ENCODE measurements at places on chromosomes 5 and 9. TPM values are rescaled to one million over a fixed set of nuclear protein-coding genes. Genes with fewer than 3 reads are reported as not detected.

- DNase-seq, result no peak
- H3K4me3 ChIP-seq, result no peak overlapping the region
- H3K27me3 ChIP-seq, result no peaks in the 10 kb centered on the region
- H3K27ac ChIP-seq, result no peak overlapping the region
- peaks cover 21% of the 10 kb centered on the region for H3K4me1 ChIP-seq
- H3K36me3 ChIP-seq, result no peaks in the 10 kb centered on the region
Observed at GRCh38 chr5:142222225-142222865, 102.5 kb downstream of the SPRY4 start.

DNA sequence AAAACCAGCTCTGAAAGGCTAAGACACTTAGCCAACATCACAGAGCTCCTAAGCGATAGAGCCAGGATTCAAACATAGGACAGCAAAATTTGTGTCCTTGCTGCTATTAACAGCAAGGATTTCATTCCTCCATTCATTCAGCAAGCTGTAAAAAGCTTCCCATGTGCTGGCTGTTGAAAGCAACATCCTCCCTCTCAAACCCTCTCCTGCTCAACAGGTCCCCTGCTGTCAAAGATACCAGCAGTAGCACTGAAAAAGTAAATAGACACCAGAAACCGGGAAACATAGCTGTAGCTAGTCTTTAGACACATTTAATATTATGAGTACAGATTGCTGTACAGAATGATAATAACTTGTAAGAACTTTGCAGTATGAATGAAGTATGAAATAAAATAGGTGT, 52.6 kb upstream of the ADAMTSL1 start:
- H3K4me3 ChIP-seq, result no peak overlapping the region
- DNase-seq, result no peak

- no peak overlapping the region for H3K4me3 ChIP-seq
- H3K36me3 ChIP-seq, result peaks cover 47% of the 10 kb centered on the region
- peaks cover 4% of the 10 kb centered on the region for H3K27me3 ChIP-seq
- H3K4me1 ChIP-seq, result peaks cover 3% of the 10 kb centered on the region
Observed at GRCh38 chr9:121326130-121326838, 43.8 kb downstream of the STOM start.

- peaks cover 11% of the 10 kb centered on the region for H3K4me1 ChIP-seq
- H3K27ac ChIP-seq, result no peak overlapping the region
- no peak overlapping the region for H3K4me3 ChIP-seq
- peak; percentile 76 for DNase-seq
- peaks cover 4% of the 10 kb centered on the region for H3K27me3 ChIP-seq
- H3K36me3 ChIP-seq, result peaks cover 8% of the 10 kb centered on the region
Observed at GRCh38 chr5:149834246-149834855, 104.2 kb downstream of the PPARGC1B start.

GRCh38 chr5:152462021-152462721, 57.1 kb upstream of the NMUR2 start:
- no peaks in the 10 kb centered on the region for H3K27me3 ChIP-seq
- H3K4me1 ChIP-seq, result no peaks in the 10 kb centered on the region
- H3K36me3 ChIP-seq, result no peaks in the 10 kb centered on the region
- H3K4me3 ChIP-seq, result no peak overlapping the region

DNA sequence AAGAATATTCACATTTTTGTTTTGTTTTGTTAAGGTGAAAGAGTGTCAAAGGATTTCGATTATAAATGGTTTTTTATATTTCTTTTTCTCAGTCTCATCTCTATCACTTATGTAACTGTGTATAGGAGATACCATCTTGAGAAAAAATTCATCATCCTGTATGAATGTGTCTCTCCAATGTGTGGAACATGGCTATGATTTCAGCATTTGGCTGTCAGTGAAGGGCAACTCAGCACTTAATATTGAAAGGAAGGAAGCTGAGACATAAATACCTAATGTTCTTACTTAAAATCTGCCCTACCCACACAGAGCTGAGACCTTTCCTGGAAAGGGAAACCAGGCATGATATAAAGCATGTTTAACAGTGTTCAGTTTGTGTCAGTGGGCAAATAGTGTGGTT, 474.2 kb upstream of the RIOK2 start:
- H3K4me1 ChIP-seq, result no peaks in the 10 kb centered on the region
- no peak overlapping the region for H3K27ac ChIP-seq
- no peak for DNase-seq
- no peaks in the 10 kb centered on the region for H3K27me3 ChIP-seq
- no peaks in the 10 kb centered on the region for H3K36me3 ChIP-seq

DNA sequence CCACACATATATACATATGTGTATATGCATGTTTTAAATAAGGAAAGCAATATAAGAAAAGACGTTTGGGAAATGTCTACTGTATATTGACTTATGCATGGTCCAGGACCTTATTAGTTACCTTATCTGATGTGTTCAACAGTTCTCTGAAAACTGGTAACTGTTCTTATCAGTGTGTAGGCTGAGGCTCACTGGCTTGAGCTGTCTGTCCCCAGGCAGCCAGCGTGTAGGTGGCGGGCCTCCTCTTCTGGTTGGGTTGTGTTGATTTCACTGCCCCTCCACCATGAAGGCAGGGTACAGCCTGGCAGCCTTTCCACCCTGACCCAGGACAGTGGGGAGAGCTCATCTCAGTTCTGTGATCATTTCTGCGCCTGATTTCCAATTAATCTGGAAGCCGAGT, 38.7 kb upstream of the SEMA4D start:
- no peak for DNase-seq
- H3K27me3 ChIP-seq, result peaks cover 4% of the 10 kb centered on the region
- no peaks in the 10 kb centered on the region for H3K36me3 ChIP-seq
- peaks cover 6% of the 10 kb centered on the region for H3K4me1 ChIP-seq
- H3K4me3 ChIP-seq, result no peak overlapping the region
- no peak overlapping the region for H3K27ac ChIP-seq

GRCh38 chr9:5608298-5609225, 20.3 kb upstream of the RIC1 start:
- no peaks in the 10 kb centered on the region for H3K36me3 ChIP-seq
- no peak for DNase-seq
- no peaks in the 10 kb centered on the region for H3K27me3 ChIP-seq
- no peak overlapping the region for H3K4me3 ChIP-seq

GRCh38 chr9:10946676-10947410, 334.0 kb upstream of the PTPRD start:
- H3K27me3 ChIP-seq, result no peaks in the 10 kb centered on the region
- H3K4me3 ChIP-seq, result no peak overlapping the region
- no peak overlapping the region for H3K27ac ChIP-seq
- no peak for DNase-seq
- H3K36me3 ChIP-seq, result no peaks in the 10 kb centered on the region

DNA sequence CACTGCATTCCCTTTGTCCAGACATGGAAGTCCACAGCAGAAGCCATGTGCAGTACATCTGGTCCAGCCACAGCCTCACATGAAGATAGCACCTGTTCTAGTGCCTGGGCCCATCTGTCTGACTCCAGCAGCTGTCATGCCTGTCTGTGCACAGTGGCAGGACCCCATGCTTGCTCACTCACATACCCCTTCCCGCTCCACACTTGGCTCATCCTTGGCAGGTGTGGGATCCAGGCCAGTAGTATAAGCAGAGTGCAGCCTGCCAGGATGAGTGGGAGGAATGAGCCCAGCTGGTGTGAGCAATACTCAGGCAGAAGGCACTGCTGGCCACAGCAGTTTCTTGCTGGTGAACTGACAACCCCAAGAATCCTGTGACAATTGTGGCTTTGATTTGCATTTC, 168.0 kb downstream of the PRDM9 start:
- H3K4me3 ChIP-seq, result no peak overlapping the region
- no peak for DNase-seq
- H3K36me3 ChIP-seq, result no peaks in the 10 kb centered on the region
- no peak overlapping the region for H3K27ac ChIP-seq
- no peaks in the 10 kb centered on the region for H3K27me3 ChIP-seq

GRCh38 chr5:73132759-73133158, 12.4 kb downstream of the TMEM171 start:
- DNase-seq, result no peak
- no peak overlapping the region for H3K27ac ChIP-seq
- peaks cover 1% of the 10 kb centered on the region for H3K27me3 ChIP-seq

DNA sequence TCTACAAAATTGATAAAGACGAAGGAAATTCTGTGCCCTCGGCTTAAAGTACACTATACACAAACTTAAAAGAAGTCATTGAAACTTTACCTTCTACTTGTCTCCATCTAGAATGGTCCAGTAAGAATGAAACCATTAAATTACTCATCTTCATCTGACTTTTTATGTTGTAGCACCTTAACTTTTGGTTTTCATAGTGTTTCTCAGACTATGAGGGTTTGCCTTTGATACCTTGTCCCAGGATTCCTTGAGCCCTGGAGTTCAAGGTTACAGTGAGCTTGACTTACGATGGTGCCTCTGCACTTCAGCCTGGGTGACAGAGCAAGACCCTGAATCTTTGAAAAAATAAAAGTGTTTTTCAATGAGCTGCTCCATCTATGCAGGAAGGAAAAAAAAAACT, 132.2 kb downstream of the CDC42SE2 start:
- no peak for DNase-seq
- no peak overlapping the region for H3K4me3 ChIP-seq
- H3K27ac ChIP-seq, result no peak overlapping the region
- no peaks in the 10 kb centered on the region for H3K27me3 ChIP-seq
- no peaks in the 10 kb centered on the region for H3K4me1 ChIP-seq

The FOXD4 gene
- total RNA-seq, result 0.49 TPM

The PCDHB9 gene
- 15.2 TPM for total RNA-seq

The CTSV gene
- 20.4 TPM for total RNA-seq

The ZDHHC12 gene
- total RNA-seq, result 42.1 TPM

The ADGRD2 gene
- not detected for total RNA-seq

The CDKN2B-AS1 gene
- total RNA-seq, result 0.36 TPM

The IFNA2 gene
- total RNA-seq, result not detected

All from endothelial cell (in vitro differentiated cells).